ENCODE measurements at places on chromosomes 4 and X.
A peak's percentile ranks its signal among the peaks of the same experiment; 100 is the strongest.

DNA sequence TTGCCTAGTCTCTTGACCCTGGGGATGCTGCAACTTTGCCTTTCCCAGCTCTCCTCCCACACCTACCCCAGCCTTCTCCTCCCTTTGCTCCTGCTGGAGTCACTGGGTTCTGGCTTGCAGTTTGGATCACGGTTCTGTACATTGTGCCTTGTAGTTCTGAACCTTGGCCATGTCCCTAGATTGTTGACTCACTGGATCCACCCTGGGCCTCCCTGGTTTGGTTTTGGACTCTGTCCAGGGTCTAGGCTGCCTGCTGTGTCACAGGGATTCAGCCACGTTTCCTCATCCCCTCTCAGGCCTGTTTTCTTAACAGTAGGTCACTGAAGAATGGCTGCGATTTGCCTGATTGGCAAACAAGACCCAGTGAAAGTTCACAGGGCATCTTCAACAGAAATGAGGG is 11.5 kb upstream of the GABRE start:
- DNase-seq = peak; percentile 58

GRCh38 chr4:127139788-127140286 is 492.9 kb upstream of the INTU start:
- no peak for DNase-seq

- DNase-seq = no peak
These were observed 107.6 kb downstream of the LARP1B start for GRCh38 chr4:128168701-128169100.

- DNase-seq = no peak
These were observed 2.8 kb upstream of the CLCN5 start for GRCh38 chrX:49919617-49920016.

GRCh38 chr4:176270669-176271068 is 1.6 kb upstream of the ASB5 start:
- peak; percentile 97 for DNase-seq

- peak; percentile 56 for DNase-seq
These were observed 43.3 kb upstream of the PDGFC start for GRCh38 chr4:157014621-157015591.

GRCh38 chr4:73885574-73886267 is 16.5 kb downstream of the CXCL1 start:
- DNase-seq = no peak

- no peak for DNase-seq
These were observed 39.6 kb upstream of the TMEM150C start for GRCh38 chr4:82601242-82602015.

DNA sequence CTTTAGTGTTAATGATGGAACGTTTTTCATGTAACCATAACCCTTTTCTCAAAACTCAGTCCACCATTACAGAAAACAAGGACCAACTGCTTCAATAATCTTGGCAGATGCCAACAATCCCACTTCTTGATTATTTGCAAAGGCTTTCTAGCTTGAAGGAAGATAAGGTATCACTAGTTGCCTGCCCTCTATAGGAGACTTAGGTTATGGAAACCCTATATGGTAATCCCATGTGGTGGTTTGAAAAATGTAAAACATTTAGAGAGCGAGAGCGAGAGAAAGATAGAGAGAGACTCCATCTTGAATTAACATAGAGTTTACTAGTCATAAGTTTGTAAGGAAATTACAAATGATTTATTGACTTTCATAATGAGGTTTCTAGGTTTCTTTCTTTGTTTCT is 1627.5 kb upstream of the TENM3 start:
- no peak for DNase-seq

GRCh38 chrX:41900321-41900720 is 23.0 kb downstream of the CASK start:
- no peak for DNase-seq

DNA sequence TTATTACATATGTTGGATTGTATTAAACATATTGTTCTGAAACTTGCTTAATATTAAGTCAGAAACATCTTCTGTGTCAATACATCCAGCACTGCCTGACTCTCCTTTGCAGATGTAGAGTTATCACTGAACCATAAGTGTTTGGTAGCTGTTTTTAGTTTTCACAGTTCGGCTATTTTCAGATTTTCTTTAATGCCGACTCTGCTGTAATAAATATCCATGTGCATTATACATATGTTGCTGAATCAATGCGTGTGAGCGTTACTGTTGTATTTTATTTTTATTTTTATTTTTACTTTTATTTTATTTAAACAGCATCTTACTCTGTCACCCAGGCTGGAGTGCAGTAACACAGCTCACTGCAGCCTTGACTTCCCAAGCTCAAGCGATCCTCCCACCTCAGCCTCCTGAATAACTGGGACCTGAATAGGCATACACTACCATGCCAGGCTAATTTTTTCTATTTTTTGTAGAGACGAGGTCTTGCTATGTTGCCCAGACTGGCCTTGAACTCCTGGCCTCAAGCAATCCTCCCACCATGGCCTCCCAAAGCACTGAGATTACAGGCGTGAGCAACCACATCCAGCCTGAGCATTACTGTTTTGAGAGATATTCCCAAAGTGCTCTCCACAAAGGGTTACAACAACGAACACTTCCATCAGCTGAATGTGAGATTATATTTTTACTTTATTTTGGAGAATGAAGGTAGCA is 50.7 kb upstream of the NOCT start:
- no peak for DNase-seq

DNA sequence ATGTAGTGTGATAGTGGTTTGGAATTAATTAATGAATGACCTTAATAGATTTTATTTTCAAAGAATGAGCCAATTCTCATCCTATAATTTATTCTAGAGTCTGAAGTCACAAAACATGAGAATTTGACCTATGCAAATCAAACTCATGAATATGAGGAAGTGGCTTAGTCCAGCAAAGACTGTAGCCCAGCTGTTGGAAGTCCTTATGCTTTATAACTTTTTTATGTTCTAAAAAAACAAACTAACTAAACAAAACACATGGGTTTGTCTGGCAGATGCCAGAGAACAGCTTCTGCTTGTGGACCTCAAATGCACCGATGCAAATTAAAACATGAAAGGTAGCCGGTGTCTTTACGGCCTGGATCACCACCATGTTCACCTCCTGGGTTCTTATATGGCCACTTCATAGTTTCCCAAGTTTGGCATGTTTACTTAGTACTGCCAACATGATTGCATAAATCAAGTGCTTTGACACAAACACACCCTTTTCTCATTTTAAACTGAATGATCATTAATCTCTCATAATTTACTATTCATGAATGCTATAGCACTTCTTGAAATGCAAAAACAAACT is 277.4 kb downstream of the PAPSS1 start:
- DNase-seq = no peak

GRCh38 chrX:43121637-43122036 is 343.7 kb upstream of the PPP1R2C start:
- no peak for DNase-seq

DNA sequence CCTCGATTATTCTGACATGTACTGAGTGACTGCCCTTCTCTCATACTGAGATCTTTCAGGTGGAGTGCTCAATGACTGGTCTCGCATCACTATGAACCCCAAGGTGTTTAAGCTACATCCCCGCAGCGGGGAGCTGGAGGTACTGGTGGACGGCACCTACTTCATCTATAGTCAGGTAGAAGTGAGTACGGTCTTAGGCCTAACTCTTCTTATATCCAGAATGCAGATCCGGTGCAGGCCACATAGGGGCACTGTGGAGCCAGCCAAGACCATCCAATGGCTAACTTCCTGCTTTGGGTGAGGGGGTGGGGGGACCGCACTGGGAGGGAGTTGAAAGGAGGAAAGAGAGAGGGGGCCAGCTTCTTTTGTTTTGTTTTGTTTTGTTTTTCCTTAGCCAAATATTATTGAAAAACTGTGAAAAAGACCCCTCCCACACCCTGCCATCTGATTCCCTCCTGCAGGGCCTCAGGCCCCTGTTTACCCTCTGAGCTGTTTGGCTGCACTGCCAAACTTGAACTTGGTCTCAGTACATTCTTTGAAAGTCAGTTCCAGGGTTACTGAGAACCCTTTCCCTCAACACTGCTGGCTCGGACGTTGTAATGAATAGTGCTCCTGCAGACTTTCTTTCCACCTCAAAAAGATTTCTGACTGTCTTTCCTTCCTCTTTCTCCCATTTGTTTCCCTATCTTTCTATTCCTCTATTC is 16.2 kb downstream of the AWAT2 start:
- DNase-seq = no peak

- DNase-seq = no peak
These were observed 347.1 kb downstream of the IDS start for GRCh38 chrX:149157976-149158375.

- peak; percentile 68 for DNase-seq
These were observed 176.3 kb downstream of the ENOX2 start for GRCh38 chrX:130726661-130727060.

DNA sequence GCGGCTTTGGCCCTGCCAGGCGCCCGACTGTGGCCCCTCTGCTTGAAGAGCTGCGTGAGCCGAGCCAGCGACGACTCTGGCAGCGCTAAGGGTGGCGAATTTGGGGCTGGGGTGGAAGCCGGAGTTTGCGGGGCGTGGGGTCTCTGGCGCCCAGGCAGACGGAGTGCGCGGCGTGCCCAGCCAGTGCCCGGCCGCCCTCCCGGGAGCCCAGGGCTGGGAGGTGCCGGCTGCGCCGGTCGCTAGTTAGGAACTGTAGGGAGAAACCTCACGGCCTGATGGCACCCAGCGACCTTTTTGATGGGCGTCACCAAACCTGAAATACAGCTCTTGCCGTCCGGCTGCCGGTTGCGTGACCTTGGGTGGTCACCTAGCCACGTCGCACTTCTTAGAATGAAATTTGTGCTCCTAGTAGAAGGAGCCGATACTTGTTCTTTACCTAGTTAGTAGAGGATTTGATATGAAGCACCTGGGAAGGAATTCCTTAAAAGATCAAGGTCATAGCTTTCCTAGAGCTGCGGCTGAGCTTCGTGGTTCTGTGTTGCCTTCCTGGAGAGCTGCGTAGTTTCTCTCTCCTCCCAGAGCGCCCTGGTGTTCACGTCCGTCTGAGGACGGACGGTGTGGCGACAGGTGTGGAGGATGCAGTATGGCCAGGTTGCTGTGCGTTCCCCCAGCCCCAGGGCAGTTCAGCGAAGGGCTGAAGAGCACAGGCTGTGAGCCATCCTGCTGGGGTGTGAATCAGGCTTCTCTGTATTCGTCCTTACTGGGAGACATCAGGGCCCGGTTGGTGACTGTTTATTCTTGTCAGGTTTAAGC is 680 bp downstream of the MAEA start:
- DNase-seq = no peak

DNA sequence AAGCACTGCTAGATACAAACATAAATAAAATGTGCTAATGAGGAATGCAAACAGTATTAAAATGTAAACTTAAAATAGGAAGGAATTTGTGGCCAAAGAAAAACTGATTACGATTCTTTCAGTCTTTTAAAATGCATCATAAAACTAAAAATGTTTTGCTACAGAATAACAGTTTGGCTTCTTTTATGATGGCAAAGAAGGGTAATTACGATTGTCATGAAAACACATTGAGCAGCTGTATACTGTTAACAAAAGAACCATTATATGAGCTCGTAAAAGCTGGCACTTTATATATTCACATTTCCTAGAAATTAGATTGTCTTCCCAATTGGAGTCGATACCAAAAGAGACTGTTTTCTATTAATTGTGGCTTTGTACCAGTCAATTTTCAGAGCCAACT is 290.4 kb downstream of the NR3C2 start:
- DNase-seq = no peak

- DNase-seq = no peak
These were observed 150.3 kb upstream of the MAOA start for GRCh38 chrX:43505769-43506168.

DNA sequence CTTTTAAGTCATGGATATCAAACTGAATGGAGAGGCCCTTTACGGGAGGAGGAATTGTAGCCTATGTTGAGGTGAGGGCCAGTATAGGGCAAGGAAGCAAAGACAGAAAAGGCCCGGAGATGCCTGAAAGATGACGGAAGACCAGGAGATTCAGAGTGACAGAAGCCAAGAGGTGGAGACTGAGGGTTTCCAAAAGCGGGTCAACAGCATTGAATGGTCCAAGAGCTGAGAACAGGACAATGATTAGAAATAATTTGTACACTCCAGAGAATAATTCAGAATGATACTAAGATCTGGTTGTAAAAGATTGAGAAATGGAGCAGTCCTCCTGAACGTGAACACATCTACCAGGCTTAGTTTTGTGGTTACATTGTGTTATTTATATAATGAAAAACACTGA is 45.5 kb upstream of the ZNF518B start:
- DNase-seq = no peak

GRCh38 chr4:60913002-60913401 is 287.1 kb upstream of the ADGRL3 start:
- no peak for DNase-seq

- DNase-seq = no peak
These were observed 45.3 kb upstream of the MAP3K15 start for GRCh38 chrX:19560611-19561010.

DNA sequence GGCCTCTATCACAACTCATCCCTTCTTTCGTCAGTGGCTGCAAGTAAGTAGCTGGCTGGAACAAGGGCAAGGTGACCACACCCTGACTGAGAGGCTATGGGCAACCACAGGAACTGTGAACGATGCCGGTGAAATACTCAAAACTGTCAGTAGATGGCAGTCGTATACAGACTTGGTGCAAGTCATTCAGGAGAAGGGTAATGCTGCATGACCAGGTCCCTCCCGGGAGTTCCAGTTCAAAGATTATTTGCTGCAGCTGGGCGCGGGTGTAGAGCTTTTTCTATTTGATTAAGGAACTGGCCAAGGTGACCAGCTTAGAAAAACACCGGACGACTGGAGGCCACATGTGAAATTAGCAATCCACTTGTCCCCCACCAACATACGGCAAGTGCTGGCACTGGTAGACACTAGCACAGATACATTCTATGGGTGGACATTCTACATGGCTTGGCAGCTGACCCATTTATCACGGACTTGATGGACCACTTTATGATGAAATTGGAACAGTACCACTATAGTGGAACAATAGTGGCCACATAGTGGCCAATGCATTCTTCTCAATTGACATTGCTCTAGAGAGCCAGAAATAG is 726.6 kb downstream of the TRAM1L1 start:
- DNase-seq = peak; percentile 15

DNA sequence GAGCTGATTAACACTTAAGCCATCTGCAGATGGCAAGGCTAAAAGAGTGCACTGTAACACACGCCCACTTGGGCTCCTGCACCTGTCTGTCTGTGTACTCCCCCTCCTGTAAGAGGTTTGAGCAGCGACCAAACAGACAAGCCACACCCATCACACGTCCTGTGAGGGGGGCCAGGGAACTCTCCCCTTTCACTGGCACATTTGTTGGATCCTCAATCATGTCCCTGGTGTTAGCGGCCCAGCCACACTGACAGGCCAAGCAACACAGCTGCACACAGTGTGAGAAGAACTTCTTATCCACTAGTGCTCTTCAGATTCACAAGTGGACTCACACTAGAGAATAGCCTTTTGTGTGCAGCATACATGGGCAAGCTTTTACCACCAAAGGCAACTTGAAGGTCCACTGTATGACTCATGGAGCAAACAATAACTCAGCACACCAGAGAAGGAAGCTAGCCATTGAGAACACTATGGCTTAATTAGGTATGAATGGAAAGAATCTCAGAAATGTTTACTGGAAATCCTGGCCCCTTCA is 29.1 kb upstream of the UTP14A start:
- DNase-seq = peak; percentile 3

- peak; percentile 24 for DNase-seq
These were observed 24.1 kb downstream of the FRMPD4 start for GRCh38 chrX:12162420-12162819.

- peak; percentile 0 for DNase-seq
These were observed 149.4 kb downstream of the FAT4 start for GRCh38 chr4:125464146-125464545.

Data from GM04504 (cell line).